Esophagus muscularis mucosa (tissue), 4 donors: ENCODE measurements at places on chromosomes 11 and 22. TPM values are rescaled to one million over a fixed set of nuclear protein-coding genes. Genes with fewer than 3 reads are reported as not detected.

GRCh38 chr11:66856496-66857233, at the start of gene LRFN4:
TSS of gene LRFN4 (plus strand) at chr11:66857064. CDS start at chr11:66857745, 681 bp downstream.
- H3K4me3 ChIP-seq, result peak within 1 kb of the TSS; percentile 82
- no peaks in the 10 kb centered on the region for H3K27me3 ChIP-seq
- H3K27ac ChIP-seq, result peak within 1 kb of the TSS; percentile 92
- no peaks in the 10 kb centered on the region for H3K36me3 ChIP-seq
- no peak for DNase-seq
- peaks cover 6% of the 10 kb centered on the region for H3K4me1 ChIP-seq

GRCh38 chr11:62710001-62710345, 2.5 kb downstream of the GNG3 start:
- H3K4me1 ChIP-seq, result peaks cover 42% of the 10 kb centered on the region
- peak overlapping the region; percentile 70 for H3K4me3 ChIP-seq
- H3K36me3 ChIP-seq, result peaks cover 24% of the 10 kb centered on the region
- H3K27ac ChIP-seq, result peak overlapping the region; percentile 92

- peaks cover 4% of the 10 kb centered on the region for H3K4me1 ChIP-seq
- no peak overlapping the region for H3K4me3 ChIP-seq
- H3K27ac ChIP-seq, result no peak overlapping the region
- DNase-seq, result no peak
- H3K36me3 ChIP-seq, result no peaks in the 10 kb centered on the region
- no peaks in the 10 kb centered on the region for H3K27me3 ChIP-seq
Measured at GRCh38 chr22:44689173-44689572, 12.8 kb upstream of the PRR5 start.

GRCh38 chr22:26445577-26446275, 16.7 kb downstream of the ASPHD2 start:
- peaks cover 4% of the 10 kb centered on the region for H3K4me1 ChIP-seq
- no peaks in the 10 kb centered on the region for H3K27me3 ChIP-seq
- peaks cover 8% of the 10 kb centered on the region for H3K36me3 ChIP-seq
- H3K27ac ChIP-seq, result no peak overlapping the region
- H3K4me3 ChIP-seq, result no peak overlapping the region

The OSM gene
- total RNA-seq, result not detected
